Inflammatory macrophage treated with lipopolysaccharide for 4 hours (primary cell): ENCODE measurements at places on chromosomes 16 and 17.

DNA sequence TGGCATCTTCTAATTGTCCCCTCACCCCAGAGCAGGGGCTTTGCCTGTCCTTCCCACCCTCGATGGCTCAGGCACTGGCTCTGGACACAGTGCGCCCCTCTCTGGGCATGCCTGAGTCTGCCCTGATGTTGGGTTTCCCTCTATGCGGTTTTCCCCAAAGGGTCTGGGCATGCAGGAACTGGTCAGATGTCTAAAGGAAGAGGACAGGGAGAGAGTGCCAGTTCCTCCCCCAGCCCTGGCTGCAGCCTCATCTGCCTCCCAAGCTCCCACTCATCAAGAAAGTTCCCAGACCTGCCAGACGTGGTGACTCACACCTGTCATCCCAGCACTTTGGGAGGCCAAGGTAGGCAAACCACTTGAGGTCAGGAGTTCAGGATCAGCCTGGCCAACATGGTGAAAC lies 41.3 kb upstream of the PABPN1L start:
- no peak for DNase-seq

DNA sequence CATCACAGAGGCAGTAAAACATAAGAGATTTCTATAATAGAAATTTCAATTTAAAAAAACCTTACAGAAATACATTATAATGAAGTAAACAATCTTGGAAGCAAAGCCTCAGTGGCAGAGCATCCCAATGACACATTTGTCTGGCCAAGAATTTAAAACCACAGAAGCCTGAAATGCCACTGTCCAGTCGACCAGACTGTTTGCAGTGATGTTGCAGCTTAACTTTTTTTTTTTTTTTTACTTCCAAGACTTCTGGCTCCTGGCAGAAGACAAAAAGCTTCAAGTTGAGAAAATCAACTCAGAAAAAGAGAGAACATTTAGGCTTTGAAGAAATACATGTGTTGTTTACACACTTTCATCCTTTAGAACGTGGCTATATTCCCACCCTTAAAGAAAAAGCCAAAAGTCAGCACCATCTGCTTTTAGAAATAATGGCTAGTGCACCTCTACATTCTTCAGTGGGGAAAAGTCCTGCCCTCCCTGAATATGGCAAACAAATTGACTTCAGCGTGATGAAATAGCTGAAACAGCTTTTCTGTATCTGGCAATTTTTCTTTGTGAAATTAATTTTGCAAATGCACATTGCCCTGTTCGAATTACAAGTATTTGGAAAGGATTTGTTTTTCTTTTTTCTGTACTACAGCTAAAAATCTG lies 205.5 kb upstream of the MON1B start:
- DNase-seq, result no peak

DNA sequence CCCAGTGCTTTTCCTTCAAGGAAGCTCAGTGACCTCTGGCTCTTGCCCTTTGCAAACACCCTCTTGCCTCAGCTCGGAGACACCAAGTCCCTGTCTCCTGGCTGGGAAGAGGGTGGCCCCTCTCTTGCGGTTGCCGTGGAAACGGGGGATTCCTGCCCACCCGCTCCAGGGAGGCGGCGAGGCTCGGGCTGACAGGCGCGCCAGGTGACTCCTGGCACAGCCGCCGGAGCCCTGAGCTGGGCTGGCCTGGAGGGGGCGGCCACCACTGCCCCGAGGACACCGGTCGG lies 71.4 kb downstream of the ABR start:
- DNase-seq, result no peak

GRCh38 chr17:17289086-17289485 lies 8.0 kb upstream of the COPS3 start:
- DNase-seq, result no peak

DNA sequence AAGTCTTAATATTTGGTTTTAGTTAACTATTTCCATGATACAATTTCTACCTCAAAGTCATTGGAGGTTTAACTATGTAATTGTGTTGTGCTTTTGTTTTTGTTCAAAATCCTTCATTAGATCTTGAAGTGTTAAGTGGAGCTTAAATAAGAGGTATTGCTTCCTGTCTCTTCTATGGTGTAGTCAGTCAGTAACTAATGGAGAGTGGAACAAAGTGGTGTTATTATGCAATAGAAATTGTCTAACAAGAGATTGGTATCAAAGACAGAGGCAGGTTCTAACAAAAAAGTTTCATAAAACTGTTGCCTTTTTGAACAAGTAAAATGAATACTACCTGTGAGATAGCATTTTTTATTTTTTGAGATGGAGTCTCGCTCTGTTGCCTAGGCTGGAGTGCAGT lies 45.2 kb downstream of the GRB7 start:
- no peak for DNase-seq
